ENCODE measurements at places on chromosomes 1 and 21.

DNA sequence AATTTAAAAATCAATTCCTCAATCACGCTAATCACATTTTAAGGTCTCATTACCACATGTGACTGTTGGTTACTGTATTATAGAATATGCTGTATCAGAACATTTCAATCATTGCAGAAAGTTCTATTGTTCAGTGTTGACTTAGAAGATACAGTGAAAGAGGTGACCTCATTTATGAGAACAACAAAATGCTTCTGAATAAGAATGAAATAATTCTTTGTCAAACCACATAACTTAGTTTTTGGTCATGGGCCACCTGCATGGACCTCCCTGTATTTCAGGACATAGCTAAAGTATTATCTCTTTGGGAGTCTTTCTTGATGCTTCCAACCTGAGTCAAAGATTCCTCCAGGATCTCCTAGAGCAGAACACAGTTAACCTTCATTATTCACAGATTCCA, 22.3 kb downstream of the MFSD2A start:
- no peak for DNase-seq

- no peak for DNase-seq
Measured at GRCh38 chr21:41242238-41242829, 74.3 kb upstream of the FAM3B start.

DNA sequence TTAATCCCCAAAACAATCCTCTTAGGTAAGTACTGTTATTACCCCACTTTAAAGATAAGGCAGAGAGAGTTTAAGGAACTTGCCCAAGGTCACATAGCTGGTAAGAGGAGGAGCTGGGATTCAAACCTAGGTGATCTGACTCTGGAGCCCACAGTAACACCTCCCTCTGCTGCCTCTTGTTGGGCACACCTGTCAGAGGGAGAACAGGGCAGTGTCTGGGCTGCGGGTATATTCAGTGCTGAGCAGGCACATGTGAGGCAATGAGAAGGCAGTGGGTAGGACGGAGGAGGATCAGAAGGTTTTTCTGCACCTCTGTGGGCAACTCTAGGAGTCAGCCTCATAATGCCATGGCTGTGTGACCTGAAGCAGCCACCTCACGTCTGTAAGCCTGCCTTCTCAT, 1.8 kb downstream of the HPCA start:
- no peak for DNase-seq

GRCh38 chr21:35231090-35231489, 182.0 kb upstream of the RUNX1 start:
- no peak for DNase-seq

- DNase-seq = no peak
Measured at GRCh38 chr1:246800756-246801155, 76.5 kb downstream of the SCCPDH start.
